ENCODE measurements at places on chromosomes 1 and 21.

DNA sequence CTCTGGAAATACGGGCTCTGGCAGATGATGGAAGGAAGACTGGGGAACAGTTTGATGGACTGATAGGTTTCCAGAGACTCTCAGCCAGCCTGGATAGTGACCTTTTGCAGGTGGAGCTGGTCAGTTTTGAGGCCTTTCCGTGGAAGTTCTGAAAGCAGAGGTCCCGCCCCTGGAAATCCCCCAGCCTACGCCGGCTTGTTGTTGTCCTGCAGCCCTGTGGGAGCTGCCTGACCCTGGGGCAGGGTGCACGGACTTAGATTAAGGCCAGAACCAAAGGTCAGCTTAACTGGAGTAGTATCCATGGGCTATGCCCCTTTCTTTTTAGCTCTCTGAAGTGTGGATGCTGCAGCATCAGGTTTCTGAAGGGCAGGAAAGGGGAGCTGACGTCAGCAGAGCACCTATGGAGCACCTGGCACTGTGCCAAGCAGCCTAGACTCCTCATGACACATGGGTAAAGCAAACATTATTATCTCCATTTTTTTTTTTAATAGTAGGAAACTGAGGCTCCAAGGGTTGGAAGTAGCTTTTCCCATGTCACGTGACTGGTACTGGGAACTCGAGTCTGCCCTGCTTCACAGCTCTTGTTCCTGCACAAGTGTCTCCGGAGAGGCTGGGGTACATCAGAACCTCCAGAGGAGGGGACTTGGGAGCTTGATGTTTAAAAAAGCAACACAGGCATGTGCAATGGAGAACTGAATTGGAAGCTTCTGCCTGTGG is 38.5 kb downstream of the IER5 start:
- peak; percentile 52 for DNase-seq

DNA sequence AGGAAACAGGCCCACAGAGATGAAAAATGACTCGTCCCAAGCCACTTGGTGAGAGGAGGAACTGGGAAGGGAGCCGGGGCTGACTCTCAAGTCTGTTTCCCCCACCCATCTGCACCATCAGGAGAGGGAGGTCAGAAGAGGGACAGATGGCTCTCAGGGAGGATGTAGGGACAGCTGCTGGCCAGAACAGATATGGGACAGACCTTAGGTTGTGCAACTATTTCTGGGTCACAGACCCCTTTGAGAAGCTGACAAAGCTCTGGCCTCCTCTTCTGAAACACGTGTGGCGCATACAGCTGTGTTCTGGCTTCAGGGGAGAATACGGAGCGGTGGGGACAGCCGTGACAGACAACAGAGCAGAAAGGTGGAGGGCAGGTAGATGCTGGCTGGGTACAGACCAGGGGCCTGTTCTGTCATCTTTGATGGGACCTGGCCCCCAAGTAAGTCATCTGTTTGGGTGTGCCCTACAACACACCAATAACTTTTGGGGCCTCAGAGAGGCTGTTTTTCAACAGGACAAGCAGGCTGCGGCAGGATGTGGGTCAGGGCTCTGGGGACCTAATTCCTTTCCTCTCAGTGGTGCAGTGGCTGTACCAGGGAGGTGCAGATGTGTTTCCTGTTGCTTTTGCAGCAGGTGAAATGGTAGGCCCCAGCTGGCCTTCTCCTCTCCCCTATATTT is 7.3 kb downstream of the SH3BGRL3 start:
- DNase-seq: no peak

DNA sequence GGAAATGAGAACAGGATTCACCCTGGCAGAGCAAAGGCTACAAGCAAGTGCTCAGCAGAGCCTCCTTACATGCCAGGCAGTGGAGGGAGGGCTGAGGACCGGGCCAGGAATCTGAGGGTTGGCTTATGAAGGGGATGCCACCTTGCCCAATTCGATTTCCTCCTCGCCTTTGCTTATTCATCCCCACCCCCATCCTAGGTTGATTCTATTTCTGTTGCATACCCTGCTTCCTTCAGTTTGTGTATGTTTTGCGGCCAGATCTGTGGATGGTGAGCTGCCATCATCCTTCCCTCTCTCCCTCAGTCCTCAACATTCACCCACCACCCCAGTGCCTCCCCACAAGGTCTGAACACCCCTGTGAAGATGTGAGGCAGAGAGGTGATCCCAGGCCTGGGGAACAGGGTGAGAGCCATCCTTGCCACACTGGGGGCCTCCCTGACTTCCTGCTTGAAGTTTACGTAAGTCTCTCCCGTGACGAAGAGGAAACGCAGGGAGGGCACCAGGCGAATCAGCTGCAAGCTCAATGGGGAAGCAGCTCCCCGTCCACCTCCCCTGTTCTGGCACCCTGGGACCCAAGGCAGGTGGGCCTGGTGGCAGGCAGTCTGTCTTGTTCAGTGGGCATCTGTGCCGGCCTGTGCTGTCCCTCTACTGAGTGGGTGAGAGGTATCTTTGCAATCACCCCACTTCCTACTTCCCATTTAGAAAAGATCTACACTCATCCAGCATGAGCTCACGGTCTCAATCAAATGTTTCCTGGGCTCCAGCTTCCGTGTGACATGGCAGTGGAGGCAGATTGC is 50.6 kb upstream of the CNTN2 start:
- DNase-seq: no peak

DNA sequence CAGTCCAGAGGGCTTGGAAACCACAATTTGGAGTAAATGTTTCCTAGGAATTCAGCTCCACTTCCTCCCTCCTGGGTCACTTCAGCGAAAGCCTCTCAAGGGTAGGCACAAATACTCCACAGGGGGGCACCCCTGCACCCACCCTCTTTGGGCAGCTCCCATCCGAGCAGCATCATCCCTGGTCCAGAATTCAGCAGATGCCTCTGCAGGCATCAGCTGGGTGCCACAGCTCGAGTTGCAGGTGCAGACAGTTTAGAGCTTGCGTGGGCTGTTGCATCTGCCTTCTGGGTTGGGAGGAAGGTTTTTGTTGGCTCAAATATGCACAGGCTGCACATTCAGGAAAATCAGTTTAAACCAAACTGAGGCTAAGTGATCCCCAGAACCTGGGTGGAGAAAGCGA is 25.0 kb downstream of the KANK4 start:
- peak; percentile 67 for DNase-seq

DNA sequence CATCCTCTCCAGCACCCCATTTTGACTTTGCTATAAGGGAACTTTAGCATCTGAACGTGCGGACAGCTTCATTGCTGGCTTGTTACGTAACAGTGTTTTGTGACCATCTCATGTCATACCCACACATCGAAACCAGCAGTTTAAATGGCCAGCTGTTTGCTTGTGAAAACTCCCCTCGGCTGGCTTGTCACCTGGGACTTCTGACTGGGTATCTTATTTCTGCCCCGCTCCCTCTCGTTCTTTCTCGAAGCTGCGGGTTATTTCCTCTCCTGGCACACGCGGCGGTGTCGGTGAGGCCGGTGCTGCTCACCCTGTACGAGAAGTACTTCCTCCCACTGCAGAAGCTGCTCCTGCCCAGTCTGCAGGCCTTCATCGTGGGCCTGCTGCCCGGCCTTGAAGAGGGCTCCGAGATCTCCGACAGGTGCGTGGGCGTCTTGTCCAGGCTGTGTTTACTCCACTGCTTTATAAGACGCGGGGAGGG is 43.5 kb downstream of the DOP1B start:
- no peak for DNase-seq

- DNase-seq: no peak
These were observed 749 bp downstream of the CITED4 start for GRCh38 chr1:40861224-40862003.

DNA sequence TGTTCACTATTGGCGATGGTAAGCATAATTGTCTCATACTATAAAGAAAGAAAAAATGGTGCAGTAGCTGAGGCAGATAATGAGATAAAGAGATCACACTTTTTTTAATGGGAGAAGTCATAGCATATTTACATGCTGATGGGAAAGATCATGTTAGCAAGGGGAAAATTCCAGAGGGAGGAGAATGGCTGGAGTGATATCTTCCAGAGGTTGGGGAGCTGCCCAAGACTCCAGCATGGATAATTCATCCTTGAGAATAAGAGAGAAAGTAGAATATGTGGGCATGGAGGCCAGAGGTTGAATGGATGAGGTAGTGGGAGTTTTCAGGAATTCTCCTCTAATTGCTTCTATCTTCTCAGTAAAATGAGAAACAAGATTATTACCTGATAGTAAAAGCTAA is 45.8 kb upstream of the RGS1 start:
- no peak for DNase-seq

GRCh38 chr1:54356680-54357147 is 49.5 kb downstream of the SSBP3 start:
- DNase-seq: no peak

DNA sequence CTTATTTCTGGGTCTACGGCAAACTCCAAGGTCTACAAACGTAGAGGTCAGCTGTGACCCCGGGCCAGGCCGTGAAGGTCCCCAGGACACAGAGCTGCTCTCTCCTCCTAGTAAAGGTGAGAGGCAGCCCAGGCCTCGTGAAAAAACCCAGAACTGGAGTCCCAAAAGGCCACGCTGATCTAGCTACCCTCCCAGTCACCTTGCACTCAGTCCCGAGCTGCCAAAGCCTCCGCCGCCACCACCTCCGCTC is 125 bp downstream of the ATP5PF start:
- DNase-seq: no peak

DNA sequence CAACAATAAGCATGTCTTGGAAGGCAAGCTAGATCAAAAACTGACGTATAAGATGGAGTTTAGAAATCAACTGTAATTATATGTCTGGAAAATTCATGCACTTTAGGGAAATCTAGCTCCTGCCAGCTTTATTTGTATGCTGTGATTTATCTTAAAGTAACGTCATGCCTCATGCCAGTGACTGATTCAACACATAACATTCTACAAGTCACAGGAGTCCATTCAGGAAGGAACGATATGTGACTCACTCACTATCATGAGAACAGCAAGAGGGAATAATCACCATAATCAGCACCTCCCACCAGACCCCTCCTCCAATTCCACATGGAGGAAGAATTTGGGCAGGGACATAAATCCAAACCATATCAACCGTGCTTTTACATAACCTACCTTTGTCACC is 682.4 kb upstream of the ADAMTS5 start:
- DNase-seq: no peak

GRCh38 chr1:108747898-108748297 is 1.4 kb downstream of the STXBP3 start:
- DNase-seq: no peak

DNA sequence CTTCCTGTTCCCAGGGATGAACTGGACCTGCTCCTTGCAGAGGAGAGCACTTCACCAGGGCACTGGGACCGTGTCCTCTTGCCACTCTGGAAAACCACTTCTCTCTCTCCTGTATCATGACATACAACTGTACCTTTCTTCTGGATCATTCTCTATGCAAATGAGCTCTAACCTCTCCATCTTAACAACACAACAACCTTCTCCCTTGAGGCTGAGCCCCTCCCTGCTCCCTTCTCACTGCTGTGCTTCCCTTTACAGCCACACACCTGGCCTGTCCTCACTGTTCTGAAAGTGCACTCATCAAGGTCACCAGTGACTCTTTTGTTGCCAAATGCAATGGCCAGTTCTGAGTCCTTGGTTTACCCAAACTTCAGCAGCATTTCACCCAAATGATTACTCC is 54.5 kb upstream of the MRPS6 start:
- DNase-seq: no peak

- DNase-seq: no peak
These were observed 38.8 kb downstream of the NGF start for GRCh38 chr1:115299266-115299665.

GRCh38 chr1:12316331-12316730 is 86.5 kb downstream of the VPS13D start:
- no peak for DNase-seq

DNA sequence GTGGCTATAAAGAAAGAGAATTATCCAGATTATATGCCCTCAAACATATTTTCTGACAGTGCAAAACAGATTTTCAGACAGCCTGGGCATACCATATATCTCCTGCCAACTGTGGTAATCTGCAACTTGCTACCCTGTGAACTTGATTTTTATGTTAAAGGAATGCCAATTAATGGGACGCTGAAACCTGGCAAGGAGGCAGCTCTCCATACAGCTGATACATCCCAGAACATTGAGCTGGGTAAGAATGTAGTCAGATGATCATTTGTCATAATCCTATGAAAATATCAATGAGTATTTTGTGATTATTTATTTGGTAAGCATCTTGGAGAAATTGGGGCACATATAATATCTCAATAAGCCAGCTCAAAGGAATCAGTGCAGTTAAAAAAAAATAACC is 124.2 kb downstream of the VPS13D start:
- no peak for DNase-seq

- no peak for DNase-seq
These were observed 3.2 kb downstream of the SON start for GRCh38 chr21:33546086-33546485.

- no peak for DNase-seq
These were observed 251.9 kb upstream of the LRRC7 start for GRCh38 chr1:69315823-69316222.

Data from BE2C (cell line).